IMR-90 (cell line): ENCODE measurements at places on chromosomes 7 and 10. TPM values are rescaled to one million over a fixed set of nuclear protein-coding genes. Genes with fewer than 3 reads are reported as not detected.
A peak's percentile ranks its signal among the peaks of the same experiment; 100 is the strongest.

The ICA1 gene
- total RNA-seq = not detected in 2 replicates

The NODAL gene
- not detected in 2 replicates for total RNA-seq

The CFAP70 gene
- total RNA-seq = 0.18 and 0.28 TPM in 2 replicates

GRCh38 chr7:99863847-99864440 lies 12.9 kb downstream of the OR2AE1 start:
- DNase-seq = no peak

DNA sequence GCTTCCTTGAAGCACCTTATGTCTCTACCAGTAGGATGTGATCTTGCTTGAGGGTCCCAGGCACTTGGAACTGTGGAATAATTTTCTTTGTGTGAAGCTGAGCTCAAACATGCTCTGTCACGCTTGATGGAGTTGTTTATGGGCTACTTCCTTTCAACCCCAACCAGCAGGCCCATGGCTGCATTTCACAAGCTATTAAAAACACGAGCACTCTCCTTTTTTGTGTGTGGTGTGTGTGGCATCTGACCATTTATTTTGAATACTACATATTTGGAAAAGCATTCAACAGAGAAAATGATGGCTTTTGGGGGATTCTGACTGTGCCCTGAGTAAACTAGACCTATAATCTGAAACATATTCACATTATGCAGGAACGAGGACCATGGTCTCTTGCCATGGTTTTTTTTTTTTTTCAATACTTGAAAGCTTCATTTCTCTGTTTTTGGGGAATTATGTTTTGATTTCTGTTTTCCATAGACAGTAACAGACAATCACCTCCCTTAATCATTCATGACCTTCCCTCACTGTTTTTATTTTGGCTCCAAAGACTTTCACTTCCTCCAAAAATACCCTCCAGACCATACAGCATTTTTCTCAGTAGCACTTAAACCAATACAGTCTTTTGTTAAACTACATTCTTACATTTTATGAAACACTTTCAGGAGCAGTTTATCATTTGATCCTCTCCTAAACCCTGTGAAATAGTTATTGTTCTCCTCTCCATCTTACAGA lies 233.6 kb upstream of the BMPER start:
- no peak for DNase-seq

DNA sequence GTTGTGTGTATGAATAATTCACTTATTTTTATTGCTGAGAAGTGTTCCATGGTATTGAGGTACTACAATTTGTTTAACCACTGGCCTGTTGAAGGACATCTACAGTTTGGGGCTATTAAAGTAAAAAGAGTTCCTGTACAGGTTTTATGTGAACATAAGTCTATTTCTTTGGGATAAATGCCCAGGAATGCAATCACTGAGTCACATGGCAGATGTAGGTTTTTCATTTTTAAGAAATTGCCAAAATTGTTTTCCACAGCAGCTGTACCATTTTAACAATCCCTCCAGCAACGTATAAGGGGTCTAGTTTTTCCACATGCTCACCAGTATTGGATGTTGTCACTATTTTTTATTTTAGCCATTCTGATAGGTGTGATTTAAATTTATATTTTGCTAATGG lies 243.9 kb downstream of the TNS3 start:
- peak; percentile 55 for DNase-seq

GRCh38 chr10:77888356-77888703 lies 38.2 kb downstream of the DLG5 start:
- no peak for DNase-seq

- no peak for DNase-seq
Measured at GRCh38 chr10:64571056-64571455, 1049.9 kb downstream of the REEP3 start.

DNA sequence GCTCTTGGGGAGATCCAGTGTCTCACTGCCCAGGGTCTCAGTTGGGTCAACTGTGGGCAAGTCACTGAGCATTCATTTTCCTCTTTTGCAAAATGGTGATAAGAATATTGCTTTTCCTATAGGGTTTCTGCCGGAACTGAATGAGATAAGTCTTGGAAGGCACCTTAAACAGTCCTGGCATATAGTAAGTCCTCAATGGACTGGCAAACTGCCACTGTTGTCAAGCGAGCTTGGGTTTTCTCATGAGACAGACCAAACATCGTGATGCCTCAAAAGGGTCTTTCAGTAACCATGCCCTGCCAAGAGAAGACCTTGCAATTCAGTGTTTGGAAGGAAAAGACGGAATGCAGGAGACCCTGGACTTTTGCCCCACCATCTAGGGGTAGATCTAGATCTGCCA lies 251.5 kb downstream of the WDR11 start:
- no peak for DNase-seq
